ENCODE measurements at places on chromosomes 6 and 20.
A peak's percentile ranks its signal among the peaks of the same experiment; 100 is the strongest.

DNA sequence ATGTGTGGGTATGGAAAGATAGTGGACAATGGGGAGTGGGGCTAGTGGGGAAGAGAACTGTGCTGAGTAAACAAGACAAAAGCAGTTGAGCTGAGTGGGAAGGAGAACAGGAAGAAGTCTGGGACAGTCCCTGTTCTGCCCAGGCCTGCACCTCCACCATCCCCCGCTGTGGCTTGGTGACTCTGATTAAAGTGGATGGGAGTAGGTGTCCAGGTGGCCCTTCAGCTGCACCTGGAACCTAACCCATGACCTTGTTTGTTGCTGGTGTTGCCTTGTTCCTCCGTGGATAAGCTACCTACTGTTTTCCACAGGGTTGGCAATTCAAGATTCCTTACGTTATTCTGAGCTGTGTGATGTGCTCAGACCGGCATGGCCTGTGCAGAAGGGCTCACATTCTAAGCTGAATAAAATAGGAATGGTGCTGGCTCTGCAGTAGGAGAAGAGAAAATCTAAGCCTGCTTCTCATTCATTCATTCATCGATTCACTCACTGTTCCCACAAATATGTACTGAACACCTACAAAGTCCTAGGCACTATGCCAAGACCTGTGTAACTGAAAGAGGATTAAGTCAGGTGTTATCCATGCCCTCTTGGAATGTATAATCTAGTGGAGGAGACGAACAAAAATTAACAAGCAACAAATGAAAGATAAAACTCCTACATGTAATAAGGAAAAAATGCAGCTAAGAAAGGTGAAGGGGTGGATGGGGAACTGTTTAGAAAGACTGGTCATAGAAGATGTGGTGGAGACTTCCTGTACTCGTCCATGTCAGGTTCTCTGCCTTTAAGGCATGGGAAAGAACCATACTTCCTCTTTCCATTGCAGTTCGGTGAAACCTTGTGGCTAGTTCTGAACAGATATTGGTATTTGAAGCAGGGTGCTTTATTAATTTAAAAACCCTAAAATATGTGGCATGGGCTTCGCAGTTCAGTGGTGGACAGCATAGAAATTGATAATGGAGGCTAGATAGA lies 10.1 kb upstream of the CALHM6 start:
- DNase-seq, result peak; percentile 70

GRCh38 chr6:46651816-46652215 lies 802 bp downstream of the CYP39A1 start:
- DNase-seq, result no peak

DNA sequence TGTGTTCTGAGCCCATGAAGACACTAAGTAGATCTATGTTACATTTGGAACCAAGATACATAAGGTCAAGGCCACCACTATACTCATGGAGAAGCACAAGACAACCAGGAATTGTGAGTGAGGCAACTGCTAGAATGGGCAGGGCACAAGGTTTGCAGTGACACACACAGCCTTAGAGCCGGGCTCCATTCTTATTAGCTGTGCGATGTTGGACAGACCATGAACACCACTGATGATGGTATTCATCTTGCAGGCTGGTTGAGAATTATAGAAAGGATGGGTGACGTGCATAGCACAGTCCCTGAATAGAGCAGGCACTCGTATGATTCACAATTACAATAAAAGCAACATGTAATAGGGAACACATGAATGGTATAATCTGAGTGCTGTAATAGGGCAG lies 172.4 kb downstream of the GJA10 start:
- DNase-seq, result no peak

GRCh38 chr6:54805077-54805476 lies 41.5 kb upstream of the FAM83B start:
- DNase-seq, result no peak

GRCh38 chr6:38195113-38195635 lies 375.6 kb downstream of the ZFAND3 start:
- no peak for DNase-seq

- DNase-seq, result no peak
These were observed 57.4 kb upstream of the FOXC1 start for GRCh38 chr6:1552296-1552761.

DNA sequence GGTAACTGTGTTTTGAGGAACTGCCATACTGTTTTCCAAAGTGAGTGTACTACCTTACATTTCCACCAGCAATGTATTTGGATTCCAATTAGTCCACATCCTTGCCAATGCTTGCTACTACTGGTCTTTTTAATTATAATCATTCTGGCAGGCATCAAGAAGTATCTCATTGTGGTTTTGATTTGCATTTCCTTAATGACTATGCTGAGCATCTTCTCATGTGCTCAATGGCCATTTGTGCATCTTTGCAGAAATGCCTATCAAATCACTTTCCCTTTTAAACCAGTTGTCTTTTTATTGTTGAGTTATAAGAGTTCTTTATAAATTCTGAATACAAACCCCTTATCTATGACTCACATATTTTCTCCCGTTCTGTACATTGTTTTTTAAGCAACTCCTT lies 75.9 kb downstream of the ATG5 start:
- no peak for DNase-seq

DNA sequence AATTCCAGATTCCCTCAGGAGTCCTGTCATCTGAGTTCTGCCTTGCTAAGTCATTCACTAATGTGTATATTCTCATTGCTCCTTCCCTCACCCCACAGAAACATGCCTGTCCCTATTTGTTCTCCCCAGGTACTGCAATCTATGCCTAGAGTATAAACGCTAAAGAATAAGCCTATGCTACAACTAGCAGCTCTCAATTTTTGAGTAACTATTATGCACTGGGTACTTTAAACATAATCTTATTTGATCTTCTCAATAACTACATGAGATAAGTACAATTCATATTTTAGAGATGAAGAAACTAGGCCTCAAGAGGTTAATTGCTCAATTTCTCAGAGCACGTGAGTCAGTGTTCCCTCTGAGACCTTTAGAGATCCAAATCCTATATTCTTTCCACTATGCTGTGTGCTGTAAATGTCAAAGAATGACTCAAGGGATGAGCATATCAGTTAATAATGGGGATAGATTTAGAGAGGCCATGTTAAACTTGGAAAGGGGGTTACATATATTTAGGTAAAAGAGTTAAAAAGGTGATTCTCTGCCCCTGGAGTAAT lies 423.8 kb upstream of the ADGRB3 start:
- no peak for DNase-seq

GRCh38 chr6:16819752-16820151 lies 58.5 kb upstream of the ATXN1 start:
- no peak for DNase-seq

GRCh38 chr6:50848989-50849795 lies 30.5 kb downstream of the TFAP2B start:
- DNase-seq, result no peak

DNA sequence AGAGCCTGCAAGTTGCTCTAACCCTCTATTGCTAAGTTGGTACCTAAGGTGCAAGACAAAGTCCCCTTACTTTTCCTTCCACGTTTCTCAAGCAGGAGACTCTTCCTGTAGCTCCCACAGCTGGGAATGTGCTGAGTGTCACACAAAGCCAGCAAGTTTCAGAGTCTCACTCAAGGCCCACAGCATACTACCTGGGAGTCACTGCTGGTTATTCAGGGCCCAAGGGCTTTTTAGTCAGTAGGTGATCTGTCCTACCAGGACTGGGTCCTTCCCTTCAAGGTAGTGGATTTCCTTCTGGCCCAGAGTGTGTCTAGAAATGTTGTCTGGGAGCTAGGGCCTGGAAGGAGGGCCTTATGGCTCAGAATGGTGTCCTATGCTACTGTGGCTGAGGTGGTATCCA lies 261.9 kb upstream of the CITED2 start:
- DNase-seq, result no peak

GRCh38 chr20:61631751-61632150 lies 379.7 kb downstream of the CDH4 start:
- DNase-seq, result no peak

- DNase-seq, result no peak
These were observed 69.2 kb upstream of the SMIM29 start for GRCh38 chr6:34317882-34318498.

GRCh38 chr20:59007665-59008511 lies 834 bp upstream of the CTSZ start:
- DNase-seq, result peak; percentile 93

- DNase-seq, result no peak
These were observed 21.3 kb upstream of the TBX18 start for GRCh38 chr6:84785671-84786070.

DNA sequence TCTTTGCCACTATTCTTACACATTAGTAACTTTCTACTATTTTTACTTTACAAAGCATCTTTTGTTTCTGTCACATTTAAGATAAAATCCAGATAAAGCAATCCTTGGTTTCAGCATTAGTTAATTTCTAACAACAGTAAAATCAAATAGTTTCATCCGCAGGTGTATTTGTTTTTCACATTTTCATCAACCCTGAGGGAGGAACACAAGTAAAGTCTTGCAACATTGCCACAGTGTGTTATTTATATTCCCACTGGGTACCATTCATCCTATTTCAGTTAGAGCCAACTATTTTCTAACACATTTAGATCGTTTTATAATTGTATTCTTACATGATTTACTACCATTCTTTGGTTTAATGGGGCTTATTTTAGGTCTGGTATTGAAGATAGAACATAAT lies 908.7 kb upstream of the CITED2 start:
- no peak for DNase-seq

All from CD14-positive monocyte (primary cell).